ENCODE measurements at places on chromosomes 12 and 14. TPM values are rescaled to one million over a fixed set of nuclear protein-coding genes. Genes with fewer than 3 reads are reported as not detected.

CNTN1 gene
- total RNA-seq, result 42.8 TPM

TTC8 gene
- total RNA-seq, result 34.1 TPM

TMTC1 gene
- total RNA-seq, result 160 TPM

DNA sequence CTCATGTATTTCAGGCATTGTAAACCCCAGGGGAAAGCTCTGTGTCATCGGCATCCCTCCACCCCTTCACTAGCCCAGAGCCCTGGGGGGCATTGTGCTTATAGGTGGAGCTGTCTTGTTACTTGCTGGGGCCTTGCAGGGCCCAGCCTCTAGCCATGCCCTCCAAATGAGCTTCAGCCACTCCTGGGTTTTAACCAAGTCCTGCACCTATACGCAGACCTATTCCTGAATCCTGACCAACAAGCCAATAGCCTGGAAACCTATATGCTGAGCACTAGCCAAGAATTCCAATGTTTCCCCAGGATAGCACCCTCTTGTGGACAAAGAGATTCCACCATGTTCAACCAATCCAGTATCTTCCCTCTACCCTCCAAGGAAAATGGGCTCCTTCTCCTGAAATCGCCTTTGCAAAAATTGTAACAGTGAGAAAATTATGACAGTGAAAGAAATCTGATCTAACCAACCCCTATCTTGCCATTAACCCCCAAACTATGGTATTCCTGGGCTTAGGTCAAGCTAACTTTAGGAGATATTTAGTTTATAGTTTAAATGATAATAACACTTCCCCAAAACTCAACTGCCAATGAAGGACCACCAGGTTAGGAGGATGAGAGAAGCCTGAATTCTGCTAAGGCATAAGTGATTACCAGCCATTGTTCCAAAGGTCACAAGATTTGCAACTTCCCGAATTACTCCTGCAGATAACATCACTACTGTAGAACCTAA lies 55.5 kb downstream of the TTC7B start:
- H3K27me3 ChIP-seq, result no peaks in the 10 kb centered on the region
- DNase-seq, result no peak
- no peak overlapping the region for H3K4me3 ChIP-seq
- H3K27ac ChIP-seq, result peak overlapping the region; percentile 48

AICDA gene
- total RNA-seq, result not detected

GRCh38 chr14:38749936-38750335 lies 353.1 kb downstream of the SEC23A start:
- DNase-seq, result no peak
- no peak overlapping the region for H3K27ac ChIP-seq
- H3K36me3 ChIP-seq, result no peaks in the 10 kb centered on the region
- H3K4me1 ChIP-seq, result no peaks in the 10 kb centered on the region
- H3K27me3 ChIP-seq, result no peaks in the 10 kb centered on the region

CCDC91 gene
- total RNA-seq, result 26.6 TPM

FAM181A gene
- total RNA-seq, result not detected

CCDC88C gene
- 11.5 TPM for total RNA-seq

DNA sequence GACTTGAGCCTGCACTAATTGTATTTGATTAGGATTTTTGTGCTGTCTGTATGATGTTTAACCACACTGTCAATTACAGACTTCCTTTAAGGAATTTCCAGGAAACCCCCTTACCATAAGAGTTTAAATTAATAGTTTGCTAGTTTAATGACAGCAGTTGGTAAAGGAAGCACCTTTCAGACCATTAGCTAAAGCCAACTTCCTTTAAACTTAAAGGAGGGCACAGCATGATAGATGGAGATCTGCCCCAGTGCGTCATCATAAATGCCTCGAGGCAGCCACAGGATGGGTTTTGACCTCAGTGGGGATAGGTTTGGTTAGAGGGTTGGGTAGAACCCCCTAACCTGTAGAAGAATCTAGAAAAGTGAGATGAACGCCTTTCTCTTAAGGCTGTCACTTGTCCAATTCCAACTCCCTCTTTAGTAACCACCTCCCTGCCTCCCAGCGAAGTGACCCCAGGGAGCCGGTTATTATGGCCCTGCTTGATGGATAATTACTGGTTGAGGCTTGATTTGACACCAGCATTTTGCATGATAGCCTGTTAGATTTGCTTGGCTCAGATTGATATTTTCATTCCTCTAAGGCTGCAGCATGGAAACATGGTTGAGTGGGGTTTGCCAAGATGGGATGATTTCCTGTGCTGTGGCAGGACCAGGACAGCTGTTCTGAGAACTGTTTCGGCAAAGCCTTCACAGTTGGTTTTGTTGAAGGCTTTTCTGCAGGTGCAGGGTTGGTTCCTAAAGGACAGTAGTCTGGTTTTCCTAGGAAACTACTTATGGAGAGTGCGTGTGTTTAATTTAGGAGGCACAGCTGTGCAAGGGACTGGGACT lies 62.7 kb downstream of the CHST11 start:
- H3K4me3 ChIP-seq, result peak overlapping the region; percentile 5
- no peaks in the 10 kb centered on the region for H3K27me3 ChIP-seq
- H3K4me1 ChIP-seq, result peaks cover 35% of the 10 kb centered on the region
- no peak overlapping the region for H3K27ac ChIP-seq

NKX2-1 gene
- total RNA-seq, result not detected

- H3K4me1 ChIP-seq, result no peaks in the 10 kb centered on the region
- H3K27me3 ChIP-seq, result no peaks in the 10 kb centered on the region
- no peak for DNase-seq
- no peaks in the 10 kb centered on the region for H3K36me3 ChIP-seq
- H3K4me3 ChIP-seq, result no peak overlapping the region
These were observed 310.1 kb upstream of the DIO3 start for GRCh38 chr14:101250948-101251811.

DNA sequence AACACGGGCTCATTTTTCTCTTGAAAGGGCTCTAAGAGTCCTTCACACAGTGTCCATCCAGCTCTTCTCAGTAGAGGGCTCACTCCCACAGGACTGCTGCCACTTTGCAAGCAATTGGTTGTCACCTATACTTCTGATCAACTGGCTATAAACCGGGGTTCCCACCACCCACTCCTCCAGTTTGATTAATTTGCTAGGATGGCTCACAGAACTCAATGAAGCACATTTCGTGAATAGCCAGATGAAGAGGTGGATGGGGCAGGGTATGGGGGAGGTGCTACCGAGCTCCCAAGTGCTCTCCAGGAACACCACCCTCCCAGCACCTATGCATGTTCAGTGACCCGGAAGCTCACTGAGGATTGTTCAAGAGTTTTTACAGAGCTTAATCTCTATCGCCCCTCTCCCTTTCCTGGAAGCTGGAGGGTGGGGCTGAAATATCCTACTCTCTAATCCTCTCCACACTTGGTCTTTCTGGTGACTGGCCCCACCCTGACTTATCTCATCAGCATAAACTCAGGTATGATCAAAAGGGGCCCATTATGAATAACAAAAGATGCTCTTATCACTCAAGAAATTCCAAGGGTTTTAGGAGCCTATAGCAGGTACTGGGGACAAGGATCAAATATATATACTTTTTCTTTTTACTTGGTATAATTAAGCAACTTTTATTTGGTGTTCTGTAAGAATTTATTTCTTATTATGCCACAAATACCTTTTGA lies 13.9 kb upstream of the EGLN3 start:
- H3K27ac ChIP-seq, result no peak overlapping the region
- no peak overlapping the region for H3K4me3 ChIP-seq
- no peak for DNase-seq

DNA sequence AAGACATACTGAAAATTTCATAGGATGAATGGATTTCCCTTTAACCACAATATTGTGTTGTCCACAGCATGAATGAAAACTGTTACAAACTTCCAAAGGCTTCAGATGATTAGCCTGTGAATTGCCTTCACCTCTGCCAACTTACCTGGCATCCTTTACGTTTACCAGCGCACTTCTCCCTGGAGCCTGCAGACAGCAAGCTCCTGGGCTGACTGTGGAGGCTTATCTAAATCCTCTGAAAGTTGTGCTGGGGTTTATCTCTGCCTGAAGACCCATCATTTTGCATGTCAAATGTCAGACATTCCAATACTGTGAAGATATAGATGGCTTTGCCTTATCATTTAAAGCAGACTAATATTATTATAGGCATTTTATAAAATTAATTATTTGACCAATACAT lies 403.0 kb downstream of the SYT1 start:
- DNase-seq, result no peak
- H3K27ac ChIP-seq, result no peak overlapping the region
- no peaks in the 10 kb centered on the region for H3K4me1 ChIP-seq
- H3K36me3 ChIP-seq, result no peaks in the 10 kb centered on the region
- H3K27me3 ChIP-seq, result no peaks in the 10 kb centered on the region

C1QL4 gene
- total RNA-seq, result not detected

- no peaks in the 10 kb centered on the region for H3K27me3 ChIP-seq
- H3K4me3 ChIP-seq, result no peak overlapping the region
These were observed 145.4 kb downstream of the TMTC2 start for GRCh38 chr12:82832096-82832495.

- H3K4me3 ChIP-seq, result no peak overlapping the region
- DNase-seq, result no peak
- H3K4me1 ChIP-seq, result peaks cover 15% of the 10 kb centered on the region
- no peaks in the 10 kb centered on the region for H3K36me3 ChIP-seq
- no peaks in the 10 kb centered on the region for H3K27me3 ChIP-seq
These were observed 320.1 kb downstream of the DAD1 start for GRCh38 chr14:22268875-22269274.

DNA sequence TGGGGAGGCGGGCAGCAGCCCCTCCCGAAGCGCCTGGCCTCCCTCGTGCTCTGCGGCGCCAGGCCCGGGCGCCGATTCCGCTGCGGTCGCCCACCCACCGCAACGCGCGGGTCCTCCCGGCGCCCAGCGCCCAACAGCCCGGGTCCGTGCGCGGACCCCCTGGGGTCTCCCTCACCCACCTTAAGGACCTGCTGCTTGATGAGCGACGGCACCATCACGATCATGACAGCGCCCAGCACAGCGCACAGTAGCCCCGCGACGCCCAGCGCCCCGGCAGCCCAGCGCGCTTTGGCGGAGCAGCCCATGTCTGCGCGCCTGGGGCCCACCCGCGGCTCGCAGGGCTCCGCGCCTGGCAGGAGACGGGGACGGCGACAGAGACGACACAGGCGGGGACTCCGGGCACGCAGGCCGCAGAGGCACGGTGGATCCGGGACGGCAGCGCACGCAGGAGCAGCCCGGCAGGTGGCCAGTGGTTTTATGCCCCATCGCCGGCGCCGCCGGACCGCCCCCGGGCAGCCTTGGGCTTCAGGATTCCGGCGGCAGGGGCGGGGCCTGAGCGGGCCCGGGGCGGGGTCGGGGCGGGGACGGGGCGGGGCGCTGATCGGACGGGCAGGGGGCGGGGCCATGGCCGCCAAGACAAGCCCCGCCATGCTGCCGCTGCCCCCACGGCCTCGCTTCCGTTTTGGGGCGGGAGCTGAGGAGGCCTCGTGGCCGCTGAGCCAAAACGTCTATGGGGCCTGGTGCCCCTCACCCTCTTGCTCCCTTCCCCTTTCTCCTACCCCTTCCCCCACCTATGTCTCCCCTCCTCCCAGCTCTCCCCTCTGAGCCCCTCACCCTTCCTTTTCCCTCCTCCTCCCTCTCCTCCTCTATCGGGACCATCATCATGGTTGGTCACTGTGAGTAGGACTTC lies at the start of gene SCARB1:
Gene SCARB1 (minus strand): TSS at position 449 of the 910 bp plus-strand sequence. CDS start 144 bp downstream, at position 305.
- no peaks in the 10 kb centered on the region for H3K27me3 ChIP-seq
- peak within 1 kb of the TSS; percentile 42 for H3K27ac ChIP-seq
- DNase-seq, result peak; percentile 17
- H3K36me3 ChIP-seq, result no peaks in the 10 kb centered on the region

DNA sequence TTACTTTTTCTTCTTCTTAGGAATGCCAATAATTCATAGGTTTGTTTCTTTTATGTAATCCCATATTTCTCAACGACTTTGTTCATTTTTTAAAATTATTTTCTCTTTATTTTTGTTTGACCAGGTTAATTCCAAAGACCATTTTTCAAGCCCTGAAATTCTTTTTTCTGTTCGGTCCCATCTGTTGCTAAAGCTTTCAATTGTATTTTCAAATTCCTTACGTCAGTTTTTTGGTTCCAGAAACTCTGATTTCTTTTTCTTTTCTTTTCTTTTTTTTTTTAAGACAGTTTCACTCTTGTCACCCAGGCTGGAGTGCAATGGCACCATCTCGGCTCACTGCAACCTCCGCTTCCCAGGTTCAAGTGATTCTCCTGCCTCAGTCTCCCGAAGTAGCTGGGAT lies 27.6 kb downstream of the RAB3IP start:
- DNase-seq, result no peak
- no peak overlapping the region for H3K27ac ChIP-seq
- no peaks in the 10 kb centered on the region for H3K4me1 ChIP-seq

GRCh38 chr12:46981622-46982021 lies 97.8 kb upstream of the PCED1B start:
- DNase-seq, result no peak
- no peaks in the 10 kb centered on the region for H3K4me1 ChIP-seq
- H3K36me3 ChIP-seq, result no peaks in the 10 kb centered on the region
- no peaks in the 10 kb centered on the region for H3K27me3 ChIP-seq
- no peak overlapping the region for H3K4me3 ChIP-seq

- H3K4me1 ChIP-seq, result no peaks in the 10 kb centered on the region
- H3K27me3 ChIP-seq, result no peaks in the 10 kb centered on the region
- no peak overlapping the region for H3K27ac ChIP-seq
These were observed 171.7 kb downstream of the SLC5A8 start for GRCh38 chr12:101038289-101038871.
